Tibial artery (tissue), 4 donors: ENCODE measurements at places on chromosomes 1 and 21.

DNA sequence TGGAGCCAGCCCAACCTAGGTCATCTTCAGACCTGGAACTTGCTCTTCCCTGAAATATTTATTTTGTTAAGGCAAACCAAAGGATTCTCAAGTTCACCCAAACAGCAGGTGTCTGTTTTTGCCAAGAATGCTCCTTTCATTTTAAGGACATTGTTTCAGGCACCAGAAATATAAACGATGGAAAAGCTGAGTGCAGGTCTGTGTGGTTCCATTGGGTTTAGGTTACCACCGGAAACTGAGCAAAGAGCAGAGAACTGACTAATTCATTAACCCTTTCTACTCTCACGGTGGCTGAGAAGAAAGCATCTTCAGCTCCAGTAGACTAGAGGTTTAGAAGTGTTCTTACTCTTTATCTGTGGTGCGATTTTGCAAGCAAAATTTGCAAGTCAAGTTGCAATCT, 38.0 kb upstream of the ZC3H11B start:
- H3K4me1 ChIP-seq, result no peaks in the 10 kb centered on the region
- no peaks in the 10 kb centered on the region for H3K27me3 ChIP-seq
- H3K4me3 ChIP-seq, result no peak overlapping the region

- H3K27me3 ChIP-seq, result no peaks in the 10 kb centered on the region
- H3K27ac ChIP-seq, result peak overlapping the region; percentile 88
- H3K4me1 ChIP-seq, result peaks cover 47% of the 10 kb centered on the region
Measured at GRCh38 chr1:203274603-203275381, 30.5 kb upstream of the BTG2 start.

GRCh38 chr1:9909234-9910046, 629 bp downstream of the CTNNBIP1 start:
- H3K27me3 ChIP-seq, result no peaks in the 10 kb centered on the region
- peak overlapping the region; percentile 77 for H3K27ac ChIP-seq
- no peaks in the 10 kb centered on the region for H3K36me3 ChIP-seq
- H3K4me1 ChIP-seq, result peaks cover 4% of the 10 kb centered on the region
- peak; percentile 74 for DNase-seq
- peak overlapping the region; percentile 93 for H3K4me3 ChIP-seq

GRCh38 chr1:101264697-101265096, 27.9 kb downstream of the S1PR1 start:
- peak; percentile 30 for DNase-seq
- no peaks in the 10 kb centered on the region for H3K27me3 ChIP-seq
- H3K4me3 ChIP-seq, result no peak overlapping the region
- H3K36me3 ChIP-seq, result no peaks in the 10 kb centered on the region
- no peak overlapping the region for H3K27ac ChIP-seq

GRCh38 chr1:214280386-214281020, 456 bp upstream of the SMYD2 start:
- no peaks in the 10 kb centered on the region for H3K36me3 ChIP-seq
- DNase-seq, result no peak
- H3K27ac ChIP-seq, result peak overlapping the region; percentile 79
- H3K4me1 ChIP-seq, result no peaks in the 10 kb centered on the region
- H3K4me3 ChIP-seq, result peak overlapping the region; percentile 95
